ENCODE measurements at places on chromosomes 6 and 20.

DNA sequence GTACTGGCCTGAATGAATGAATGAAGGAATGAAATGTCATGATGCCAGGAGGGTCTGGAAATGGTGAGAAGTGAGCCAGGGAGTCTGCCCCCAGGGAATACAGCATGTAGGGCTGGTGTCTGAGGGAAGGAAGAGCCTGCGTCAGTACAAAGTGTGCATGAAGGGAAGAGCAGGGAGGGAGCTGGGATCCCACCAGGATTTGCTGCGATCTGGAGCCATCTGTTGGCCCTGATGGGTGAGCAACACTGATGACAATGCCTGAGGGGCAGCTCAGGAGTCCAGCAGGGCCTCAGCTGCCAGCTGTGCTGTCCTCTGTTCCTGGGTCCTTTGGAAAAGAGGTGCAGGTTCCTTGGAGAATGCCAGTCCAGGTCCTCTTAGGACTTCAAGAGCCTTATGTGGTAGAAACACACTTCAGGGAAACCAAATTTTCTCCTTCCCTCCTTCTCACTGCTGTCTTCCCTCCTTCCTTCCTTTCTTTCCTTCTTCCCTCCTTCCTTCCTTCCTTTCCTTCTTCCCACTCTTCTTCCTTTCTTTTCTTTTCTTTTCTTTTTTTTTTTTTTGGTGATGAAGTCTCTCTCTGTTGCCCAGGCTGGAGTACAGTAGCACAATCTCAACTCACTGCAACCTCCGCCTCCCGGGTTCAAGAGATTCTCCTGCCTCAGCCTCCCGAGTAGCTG, 11.5 kb downstream of the BPI start:
- DNase-seq, result no peak

GRCh38 chr20:62487-62886, 25.0 kb upstream of the DEFB125 start:
- no peak for DNase-seq

DNA sequence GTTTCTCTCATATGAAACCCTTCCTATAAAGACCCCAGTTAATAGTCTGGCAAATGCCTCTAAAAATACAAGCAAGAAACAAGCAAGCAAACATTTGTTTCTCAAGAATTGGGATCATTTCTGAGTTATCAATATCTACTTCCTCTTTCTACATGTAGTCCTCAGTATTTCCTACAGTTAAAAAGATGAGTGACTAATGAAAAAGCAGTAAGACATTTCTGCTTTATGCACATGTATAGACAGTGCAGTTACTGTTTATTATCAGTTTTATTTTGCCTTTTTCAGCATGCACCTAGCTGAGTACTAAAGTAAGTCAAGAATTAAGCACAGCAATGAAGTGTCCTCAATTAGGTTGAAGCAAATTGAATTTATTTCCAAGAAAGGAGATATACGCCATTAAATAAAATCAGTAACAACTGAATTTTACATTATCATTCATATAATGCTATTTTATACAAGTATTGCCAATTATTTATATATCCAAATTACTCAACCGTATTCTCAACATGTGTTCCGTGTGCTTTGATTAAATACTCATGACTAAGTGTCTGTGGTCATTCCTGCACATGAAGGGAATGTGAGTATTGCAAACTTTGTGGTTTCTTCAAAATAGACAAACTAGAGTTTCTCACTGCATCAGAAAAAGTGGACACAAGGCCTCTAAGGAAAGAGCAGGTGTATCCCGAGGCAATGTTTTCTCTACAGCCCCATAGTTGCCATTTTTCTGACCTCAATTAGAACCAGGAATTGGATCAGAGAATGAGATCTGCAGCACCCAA, 159.3 kb upstream of the MARCKS start:
- DNase-seq, result no peak

DNA sequence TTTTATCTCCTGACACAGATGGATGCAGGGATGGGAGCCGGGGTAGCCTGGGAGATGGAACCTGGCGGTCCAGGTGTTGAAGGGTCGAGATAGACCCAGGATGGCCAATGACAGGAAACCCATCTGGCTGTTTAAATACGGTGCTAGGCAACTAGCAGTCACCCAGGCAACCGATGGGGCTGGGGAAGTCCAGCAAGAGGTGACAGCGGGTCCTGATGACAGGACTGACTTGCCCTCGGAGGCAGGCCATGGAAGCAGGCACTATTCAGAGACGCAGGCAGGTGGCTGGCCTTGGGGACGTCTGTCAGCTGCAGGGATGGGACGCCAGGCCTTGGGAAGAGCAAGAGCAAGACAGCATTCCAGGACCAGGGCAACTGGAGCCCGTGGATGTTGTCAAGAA, 135.4 kb upstream of the RALGAPA2 start:
- DNase-seq, result no peak
